ENCODE measurements at places on chromosomes 16 and 17.

DNA sequence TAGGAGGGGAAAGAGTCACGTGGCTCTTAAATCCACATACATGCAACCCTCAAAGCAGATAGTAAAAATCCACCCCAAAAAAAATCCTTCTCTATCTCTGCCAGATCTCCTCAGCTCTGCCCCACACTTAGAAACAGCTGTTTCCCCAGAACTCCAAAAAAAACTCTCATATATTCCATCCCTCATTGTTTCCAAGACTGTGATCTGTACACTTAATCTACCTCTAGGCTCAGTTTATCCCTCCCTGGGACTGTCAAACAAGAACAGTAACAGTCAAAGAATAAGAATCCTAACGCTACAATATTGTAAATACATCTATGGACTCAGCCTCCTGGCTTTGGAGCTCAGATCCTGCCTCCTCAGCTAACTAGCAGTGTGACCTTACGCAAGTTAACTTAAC lies 11.6 kb downstream of the CUEDC1 start:
- no peak for DNase-seq

DNA sequence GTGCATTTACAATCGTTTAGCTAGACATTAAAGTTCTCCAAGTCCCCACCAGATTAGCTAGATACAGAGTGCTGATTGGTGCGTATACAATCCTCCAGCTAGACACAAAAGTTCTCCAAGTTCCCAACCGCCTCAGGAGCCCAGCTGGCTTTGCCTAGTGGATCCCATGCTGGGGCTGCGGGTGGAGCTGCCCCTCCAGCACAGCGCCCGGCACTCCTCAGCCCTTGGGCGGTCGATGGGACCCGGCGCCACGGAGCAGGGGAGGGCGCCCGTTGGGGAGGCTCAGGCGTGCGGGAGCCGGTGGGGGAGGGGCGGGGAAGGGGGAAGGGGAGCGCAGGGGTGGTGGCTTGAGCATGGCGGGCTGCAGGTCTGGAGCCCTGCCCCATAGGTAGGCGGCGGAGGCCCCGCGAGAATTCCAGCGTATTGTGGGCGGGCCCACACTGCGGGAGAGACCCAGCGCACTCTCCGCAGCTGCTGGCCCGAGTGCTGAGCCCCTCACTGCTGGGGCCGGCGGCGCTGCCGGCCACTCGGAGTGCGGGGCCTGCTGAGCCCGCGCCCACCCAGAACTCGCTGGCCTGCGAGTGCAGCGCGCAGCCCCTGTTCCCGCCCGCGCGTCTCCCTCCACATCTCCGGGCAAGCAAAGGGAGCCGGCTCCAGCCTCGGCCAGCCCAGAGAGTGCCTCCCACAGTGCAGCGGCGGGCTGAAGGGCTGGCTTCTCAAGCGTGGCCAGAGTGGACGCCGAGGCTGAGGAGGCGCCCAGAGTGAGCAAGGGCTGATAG lies 907.5 kb downstream of the CDH8 start:
- no peak for DNase-seq

GRCh38 chr16:84357191-84357651 lies 11.1 kb upstream of the ATP2C2 start:
- no peak for DNase-seq

- no peak for DNase-seq
These were observed 15.4 kb downstream of the DNAAF8 start for GRCh38 chr16:4749700-4750257.

DNA sequence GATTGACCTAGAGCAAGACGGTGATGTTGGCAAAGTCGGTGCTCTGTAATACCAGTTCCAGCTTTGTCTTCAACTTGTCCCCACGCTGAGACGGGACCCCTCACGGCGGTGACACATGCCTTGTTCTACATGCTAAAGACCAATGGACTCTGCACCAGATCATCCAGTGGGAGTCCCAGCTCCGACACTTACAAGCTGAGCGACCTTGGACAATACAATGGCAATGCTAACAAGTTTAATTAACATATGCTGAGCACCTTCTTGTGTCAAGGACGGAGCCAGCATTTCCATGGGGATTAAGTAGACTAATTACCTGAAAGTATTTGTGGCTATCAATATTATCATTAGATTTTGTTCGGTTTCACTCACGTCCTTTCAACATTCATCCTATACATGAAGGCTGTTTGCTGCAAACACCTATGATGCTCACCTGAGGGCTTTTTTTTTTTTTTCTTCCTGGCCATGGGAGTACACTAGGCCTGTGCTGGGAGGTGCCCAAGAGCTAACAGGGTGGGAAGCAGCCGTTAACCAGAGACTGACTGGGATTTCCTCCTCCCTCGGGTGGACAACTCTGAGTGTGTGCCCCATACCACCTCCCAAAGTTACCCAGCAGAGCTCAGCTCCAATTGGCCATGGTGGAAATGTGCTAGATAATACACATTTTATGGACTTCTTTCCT lies 308.6 kb upstream of the ZFHX3 start:
- no peak for DNase-seq

GRCh38 chr16:70608521-70608920 lies 37.8 kb upstream of the IL34 start:
- DNase-seq, result no peak

- no peak for DNase-seq
These were observed 327.6 kb downstream of the CDH13 start for GRCh38 chr16:82954224-82954929.

DNA sequence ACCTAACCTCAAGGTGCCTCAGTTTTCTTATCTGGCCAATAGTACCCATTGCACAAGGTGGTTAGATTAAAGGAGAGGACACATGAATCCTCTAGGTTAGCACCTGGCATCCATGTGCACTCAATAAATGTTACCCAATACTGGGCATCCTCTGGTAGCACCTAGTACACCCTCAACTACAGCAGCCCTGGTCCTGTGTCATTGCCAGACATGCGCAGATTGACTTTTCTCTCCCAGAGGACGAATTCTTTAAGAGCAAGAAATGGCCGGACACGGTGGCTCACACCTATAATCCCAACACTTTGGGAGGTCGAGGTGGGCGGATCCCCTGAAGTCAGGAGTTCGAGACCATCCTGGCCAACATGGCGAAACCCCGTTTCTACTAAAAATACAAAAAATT lies 7.3 kb downstream of the DUSP3 start:
- no peak for DNase-seq

DNA sequence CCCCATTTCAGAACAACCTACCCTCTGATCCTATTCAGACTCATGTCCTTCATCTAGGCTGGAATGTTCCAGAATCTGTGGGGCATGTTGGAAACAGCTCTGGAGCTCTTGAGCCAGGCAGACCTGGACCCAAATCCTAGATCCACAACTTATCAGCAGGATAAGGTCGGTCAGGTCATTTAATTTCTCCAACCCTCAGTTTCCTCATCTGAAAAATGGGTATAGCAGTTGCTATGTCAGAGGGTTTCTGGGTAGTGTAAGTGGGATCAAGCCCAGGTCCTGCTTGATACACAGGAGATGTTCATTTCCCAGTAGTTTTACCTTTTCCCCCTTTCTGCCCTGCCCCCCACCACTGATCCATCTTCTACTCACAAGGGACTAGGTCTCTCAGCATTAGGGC lies 12.0 kb downstream of the SLC6A2 start:
- DNase-seq, result no peak

DNA sequence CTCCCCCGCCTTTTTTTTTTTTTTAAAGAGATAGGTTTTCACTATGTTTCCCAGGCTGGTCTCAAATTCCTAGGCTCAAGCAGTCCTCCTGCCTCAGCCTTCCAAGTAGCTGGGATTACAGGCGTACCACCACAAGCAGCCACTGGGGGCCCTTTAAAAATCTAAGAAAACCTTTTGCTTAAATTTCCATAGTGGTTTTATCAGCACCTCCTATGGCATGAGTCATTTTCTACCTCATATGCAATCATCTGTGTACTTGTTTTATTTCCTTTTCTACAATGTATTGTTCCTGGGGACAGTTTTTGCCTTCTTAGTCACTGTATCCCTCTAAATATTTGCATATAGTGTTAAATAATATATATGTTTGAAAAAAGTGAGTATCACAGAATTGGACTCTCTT lies 29.2 kb downstream of the GNA13 start:
- peak; percentile 79 for DNase-seq

GRCh38 chr17:80064696-80065095 lies 28.3 kb downstream of the CCDC40 start:
- DNase-seq, result no peak

- DNase-seq, result no peak
These were observed 42.4 kb upstream of the MEAK7 start for GRCh38 chr16:84546669-84547545.

DNA sequence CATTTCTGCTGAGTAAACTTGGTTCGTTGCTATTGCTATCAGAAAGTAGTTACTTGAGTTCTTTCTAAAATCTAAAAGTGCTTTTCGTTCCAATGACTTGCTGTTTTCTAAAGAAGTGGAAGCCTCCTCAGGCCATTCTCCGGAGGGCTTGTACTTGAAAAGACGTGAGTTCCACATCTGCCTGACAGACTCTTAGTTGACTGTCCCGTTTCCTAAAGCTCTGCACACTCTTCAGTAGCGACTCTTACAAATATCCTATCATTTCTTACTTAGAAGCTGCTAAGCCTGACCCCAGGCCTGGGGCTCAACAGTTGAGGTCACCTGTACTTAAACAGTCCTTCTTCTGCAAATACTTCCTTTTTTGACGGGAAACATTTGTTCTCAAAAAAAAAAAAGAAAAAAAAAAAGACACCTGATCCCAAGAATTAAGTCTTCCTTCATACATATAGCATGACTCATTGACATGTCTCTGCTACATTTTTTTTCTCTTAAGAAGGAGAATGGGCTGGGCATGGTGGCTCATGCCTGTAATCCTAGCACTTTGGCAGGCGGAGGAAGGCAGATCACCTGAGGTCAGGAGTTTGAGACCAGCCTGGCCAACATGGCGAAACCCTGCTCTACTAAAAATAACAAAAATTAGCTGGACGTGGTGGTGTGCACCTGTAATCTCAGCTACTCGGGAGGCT lies 61.5 kb downstream of the DHRS7C start:
- no peak for DNase-seq

- peak; percentile 79 for DNase-seq
These were observed at the start of gene ZNRF1 for GRCh38 chr16:74998481-74999218. Gene ZNRF1, plus strand, starts transcription at chr16:74999024. Its CDS starts 648 bp downstream, at chr16:74999672.

DNA sequence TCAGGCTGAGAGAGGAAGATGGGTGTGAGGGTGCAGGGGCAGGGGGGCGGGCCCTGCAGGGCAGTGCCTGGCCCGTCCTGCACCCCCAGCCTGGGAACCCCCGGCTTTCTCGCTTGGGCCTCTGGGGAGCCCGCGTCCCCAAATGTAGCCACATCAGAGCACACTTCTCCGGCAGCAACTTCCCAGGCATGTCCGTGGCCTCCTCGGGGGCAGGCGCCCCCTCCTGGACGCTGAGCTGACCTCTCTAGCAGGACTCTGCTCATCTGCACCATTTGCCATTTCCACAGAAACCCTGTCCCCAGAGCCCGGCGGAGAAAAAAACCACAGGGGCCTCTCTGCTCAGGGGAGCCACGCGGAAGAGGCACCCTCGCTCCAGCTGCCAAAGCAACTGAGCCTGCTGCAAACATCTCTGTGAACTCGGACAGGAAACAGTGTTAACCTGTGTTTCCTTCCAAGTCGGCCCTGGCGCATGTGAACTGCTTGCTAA lies 63.4 kb downstream of the KLHDC4 start:
- DNase-seq, result peak; percentile 52

DNA sequence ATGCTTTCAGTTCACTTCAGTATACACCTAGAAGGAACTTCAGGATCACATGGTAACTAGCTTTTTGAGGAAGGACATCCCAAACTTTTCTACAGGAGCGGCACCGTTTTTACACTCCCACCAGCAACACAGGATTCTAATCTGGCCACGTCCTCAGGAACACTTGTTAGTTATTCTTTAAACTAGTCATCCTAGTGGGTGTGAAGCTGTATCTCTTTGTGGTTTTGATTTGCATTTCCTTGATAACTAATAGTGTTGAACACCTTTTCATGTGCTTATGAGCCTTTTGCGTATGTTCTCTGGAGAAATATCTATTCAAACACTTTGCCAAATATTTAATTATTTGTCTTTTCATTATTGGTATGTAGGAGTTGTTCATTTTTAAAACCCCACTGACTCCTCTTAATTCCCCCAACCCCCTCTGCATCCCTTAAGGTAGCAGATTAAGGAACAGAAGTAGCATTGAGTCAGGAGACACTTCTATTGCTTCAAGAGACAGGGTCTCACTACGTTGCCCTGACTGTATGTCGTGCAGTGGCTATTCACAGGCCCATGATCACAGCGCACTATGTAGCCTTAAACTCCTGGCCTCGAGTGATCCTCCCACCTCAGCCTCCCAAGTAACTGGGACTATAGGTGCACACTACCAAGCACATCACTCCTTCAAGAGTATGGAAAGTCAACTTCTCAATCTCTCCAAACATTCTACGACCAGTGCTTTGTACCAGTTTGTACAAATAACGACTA lies 25.4 kb downstream of the YWHAE start:
- DNase-seq, result peak; percentile 44

DNA sequence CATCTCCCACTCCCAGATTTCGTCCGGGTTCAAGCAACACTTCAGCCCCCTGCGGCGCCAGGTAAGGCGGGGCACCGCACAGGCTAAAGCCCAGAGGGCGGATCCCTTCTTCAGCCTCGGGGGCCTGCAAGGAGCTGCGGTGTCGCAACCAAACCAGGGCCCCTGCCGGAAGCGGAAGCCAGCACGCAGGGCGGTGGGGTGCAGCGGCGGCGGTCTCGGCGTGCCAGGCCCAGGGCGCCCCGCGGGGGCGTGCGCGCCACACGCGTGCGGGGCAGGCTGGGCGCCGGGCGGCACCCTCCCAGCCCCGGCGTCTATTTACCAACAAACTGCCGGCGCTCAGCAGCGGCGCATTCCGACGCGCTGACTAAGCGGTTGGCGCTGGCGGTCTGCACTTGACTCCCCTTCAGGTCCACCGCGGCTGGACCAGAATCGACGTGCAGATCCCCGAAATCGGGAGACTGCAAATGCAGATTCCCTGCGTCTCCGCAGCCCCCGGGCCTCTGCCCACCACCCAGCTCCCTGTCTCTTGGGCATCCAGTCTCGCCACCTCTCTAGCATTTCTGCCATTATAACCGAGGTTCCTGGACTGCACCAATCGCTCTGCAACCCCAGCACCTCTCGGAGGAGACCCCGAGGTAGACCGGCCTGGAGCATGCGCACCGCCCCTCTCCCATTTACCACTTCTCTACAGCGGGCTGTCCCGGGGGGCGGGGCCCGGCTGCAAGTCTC lies 421 bp upstream of the DLX4 start:
- DNase-seq, result peak; percentile 46

- DNase-seq, result no peak
These were observed 992 bp downstream of the GDPD1 start for GRCh38 chr17:59221159-59221847.
